ENCODE measurements at places on chromosomes 2 and 18. TPM values are rescaled to one million over a fixed set of nuclear protein-coding genes. Genes with fewer than 3 reads are reported as not detected.

GRCh38 chr2:47719099-47719498 is 63.8 kb upstream of the MSH6 start:
- no peak for DNase-seq

RGPD4 gene
- not detected for total RNA-seq

RGPD3 gene
- total RNA-seq: 0.05 TPM

CCDC74B gene
- 1.6 TPM for total RNA-seq

- DNase-seq: no peak
These were observed 58.5 kb downstream of the ATIC start for GRCh38 chr2:215370112-215370965.

GRCh38 chr2:13533524-13533922 is 816.8 kb downstream of the TRIB2 start:
- DNase-seq: no peak
